ENCODE measurements at places on chromosomes 6 and 20.
A peak's percentile ranks its signal among the peaks of the same experiment; 100 is the strongest.

DNA sequence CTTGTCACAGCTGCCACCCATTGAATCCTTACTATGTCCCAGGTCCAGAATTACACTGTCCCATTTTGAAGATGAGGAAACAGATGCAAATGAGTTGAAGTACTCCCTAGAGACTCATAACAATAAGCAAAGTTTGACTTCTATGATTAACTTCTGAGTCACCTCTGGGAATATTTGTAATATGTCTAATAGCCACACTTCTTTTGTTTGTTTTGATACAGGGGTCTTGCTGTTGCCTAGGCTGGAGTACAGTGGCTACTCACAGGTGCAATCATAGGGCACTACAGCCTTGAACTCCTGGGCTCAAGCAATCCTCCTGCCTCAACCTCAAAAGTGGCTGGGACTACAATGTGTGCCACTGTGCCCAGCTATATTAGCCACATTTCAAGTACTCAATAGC lies 11.4 kb upstream of the SOX12 start:
- DNase-seq, result no peak

DNA sequence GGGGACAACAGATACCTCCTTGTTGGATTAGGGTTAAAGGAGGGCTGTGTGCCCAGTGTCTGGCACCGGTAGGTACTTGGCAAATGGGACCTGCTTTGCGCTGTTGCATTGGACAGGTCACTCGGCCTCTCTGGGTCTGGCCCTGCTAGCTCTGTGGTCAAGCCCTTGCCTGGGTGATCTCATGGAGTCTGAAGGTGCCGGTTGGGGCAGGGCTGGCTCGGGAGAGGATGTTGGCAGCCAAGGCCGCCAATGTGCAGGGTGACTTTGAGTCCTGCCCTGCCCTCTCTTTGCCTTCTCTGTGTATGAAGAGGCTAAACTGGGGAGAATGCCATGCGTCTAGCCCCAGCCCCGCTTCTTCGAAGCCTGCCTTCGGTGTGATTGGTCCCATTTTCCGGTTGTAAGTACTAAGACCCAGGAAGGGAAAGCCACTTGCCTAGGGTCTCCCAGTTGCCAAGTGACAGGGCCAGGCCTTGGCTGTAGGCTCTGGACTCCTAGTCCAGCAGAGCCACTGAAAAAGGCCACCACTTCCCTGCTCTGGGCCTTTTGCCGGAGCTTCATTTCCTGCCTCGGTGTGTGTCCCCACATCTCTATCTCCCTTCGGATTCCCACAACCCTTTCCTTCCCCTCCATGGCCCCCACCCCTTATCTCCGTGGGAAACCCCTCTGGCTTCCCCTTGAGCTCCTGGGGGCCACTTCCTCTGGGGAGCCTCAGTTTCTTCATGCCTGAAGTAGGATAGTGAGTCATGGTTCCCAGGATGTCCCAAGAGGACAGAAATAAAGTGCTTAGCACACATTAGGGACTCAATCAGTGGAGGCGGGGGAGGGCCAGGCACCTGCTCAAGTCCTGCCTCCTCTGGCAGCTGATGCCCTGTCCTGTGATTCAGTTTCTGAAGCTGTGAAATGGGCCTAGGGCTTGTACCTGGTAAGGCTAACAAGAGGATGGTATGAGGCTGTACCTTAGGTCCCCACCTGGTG lies 3.9 kb downstream of the SRC start:
- DNase-seq, result no peak

DNA sequence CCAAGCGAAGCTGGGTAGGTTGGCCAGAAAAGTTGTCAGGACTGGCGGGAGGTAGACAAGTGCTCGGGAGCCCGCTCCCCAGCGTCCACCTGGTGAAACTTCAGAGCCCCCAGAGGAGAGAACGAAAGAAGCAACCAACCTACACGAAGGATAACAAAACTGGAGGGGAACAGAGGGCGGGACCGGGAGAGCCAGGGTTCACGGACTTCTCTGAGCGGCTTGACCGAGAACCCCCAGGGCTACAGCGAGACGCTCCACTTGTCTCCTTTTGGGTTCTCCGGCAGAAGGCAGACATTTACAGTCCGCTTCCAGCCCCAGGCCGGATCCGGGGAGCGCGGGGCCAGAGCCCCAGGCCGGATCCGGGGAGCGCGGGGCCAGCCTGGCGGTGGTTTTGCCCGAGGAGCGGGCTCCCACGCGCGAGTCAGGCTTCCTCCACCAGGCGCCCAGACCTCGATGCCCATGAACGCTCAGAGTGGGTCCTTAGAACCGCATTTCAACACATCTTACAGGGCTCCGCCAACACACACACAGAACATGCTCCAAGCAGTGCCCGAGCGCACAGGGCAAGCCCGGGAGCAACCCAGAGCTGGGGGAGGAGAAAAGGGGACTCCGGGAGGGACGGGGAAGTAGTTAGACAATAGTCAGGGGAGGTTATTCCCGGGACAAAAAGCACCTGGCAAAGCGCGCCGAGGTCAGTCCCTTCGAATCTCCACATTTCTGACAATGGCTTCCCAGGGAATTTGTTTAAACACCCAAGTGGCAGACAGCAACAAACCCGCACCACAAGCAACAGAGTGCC lies 1.1 kb downstream of the PTPRK start:
- DNase-seq, result peak; percentile 40

DNA sequence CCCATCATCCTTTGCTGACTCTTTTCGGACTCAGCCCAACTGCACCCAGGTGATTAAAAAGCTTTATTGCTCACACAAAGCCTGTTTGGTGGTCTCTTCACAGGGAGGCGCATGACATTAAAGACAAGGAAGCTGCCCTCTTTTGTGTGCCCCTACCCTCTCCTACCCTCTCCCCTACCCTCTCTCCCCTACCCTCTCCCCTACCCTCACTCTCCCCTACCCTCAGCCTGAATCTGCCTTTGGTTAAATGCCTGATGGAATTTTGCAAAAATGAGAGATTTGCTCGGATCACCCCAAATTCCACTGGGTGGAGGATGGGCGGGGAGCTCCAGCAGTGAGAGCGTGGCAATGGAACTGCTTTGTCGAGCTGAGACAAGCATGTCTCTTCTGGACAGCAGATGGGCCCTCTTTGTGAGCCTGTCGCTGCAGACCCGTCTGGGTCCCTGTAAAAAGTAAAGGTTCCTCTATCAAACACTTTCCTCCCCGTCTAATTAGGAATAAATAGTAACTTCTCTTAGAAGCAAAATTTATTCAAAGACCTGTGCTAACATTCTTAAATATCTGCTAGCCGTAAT lies 76.4 kb upstream of the MLN start:
- DNase-seq, result no peak

DNA sequence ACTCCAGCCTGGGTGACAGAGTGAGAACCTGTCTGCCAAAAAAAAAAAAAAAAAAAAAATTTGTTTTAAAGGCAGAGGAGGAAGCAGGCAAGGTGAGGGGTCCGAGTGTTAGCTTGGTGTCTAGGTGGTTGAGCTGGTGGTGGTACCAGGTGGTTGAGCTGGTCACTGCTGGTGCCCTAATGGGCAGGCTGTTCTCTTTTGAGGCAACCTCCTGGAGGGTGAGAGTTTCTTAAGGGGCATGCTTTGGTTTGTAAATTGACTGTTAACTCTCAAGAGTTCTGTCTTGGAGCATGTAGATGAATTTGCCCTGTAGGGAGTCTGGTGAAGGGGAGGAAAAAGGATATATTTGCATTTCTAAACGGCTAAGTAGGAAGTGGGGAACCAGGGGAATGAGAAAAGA lies 52.7 kb downstream of the BANF2 start:
- no peak for DNase-seq

- DNase-seq, result no peak
Measured at GRCh38 chr6:88031550-88031949, 16.1 kb upstream of the SPACA1 start.

GRCh38 chr6:119006974-119007373 lies 71.5 kb downstream of the FAM184A start:
- no peak for DNase-seq

DNA sequence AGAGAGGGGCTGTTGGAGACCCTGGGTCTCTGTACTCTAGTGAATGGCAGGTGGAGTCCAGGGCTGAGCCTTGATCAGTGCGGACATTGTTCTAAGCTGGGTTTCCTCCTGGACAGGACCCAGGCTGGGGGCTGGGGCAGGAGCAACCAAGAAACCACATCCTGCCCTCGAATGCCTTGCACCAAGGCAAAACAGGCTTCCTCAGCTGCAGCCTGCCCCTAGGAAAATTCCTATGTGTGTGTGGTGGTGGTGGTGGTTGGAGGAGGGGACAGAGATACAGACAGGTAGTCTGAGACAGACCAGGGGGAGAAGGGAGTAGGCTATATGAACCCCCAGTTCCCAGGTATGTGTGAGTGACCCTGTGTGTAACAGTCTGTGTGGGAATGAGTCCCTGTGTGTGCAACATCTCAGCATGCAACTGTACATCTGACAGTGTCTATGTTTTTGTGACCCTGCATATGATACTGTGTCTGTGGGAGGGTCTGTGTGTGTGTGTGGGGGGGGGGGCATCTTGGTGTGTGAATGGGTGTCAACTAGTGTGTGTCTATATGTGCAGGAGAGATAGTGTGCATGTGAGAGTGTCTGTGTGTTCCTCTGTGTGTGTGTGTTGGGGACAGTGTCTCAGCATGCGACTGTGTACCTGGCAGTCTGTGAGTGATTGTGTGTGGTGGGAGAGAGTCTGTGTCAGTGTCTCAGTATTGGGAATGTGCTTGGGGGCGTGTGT lies 3.0 kb downstream of the GLP1R start:
- no peak for DNase-seq

DNA sequence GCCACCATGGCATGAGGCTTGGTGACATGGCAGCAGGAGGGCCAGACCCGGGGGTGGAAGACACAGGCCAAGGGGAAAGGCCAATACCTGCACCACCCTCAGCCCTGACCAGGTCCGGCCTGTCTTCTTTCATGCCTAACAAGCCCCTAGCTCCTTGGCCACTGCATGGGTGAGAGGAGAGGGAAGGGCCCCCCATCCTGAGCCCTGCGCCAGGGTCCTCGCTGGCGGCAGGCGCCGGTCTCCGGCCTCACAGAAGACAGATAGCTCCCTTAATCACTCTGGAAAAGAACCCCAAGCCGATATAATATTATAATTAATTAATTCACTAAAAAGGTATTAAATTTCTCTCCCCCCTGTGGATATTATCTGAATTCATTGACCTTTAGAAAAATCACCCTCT lies 41.4 kb downstream of the MDFI start:
- DNase-seq, result no peak

GRCh38 chr6:23021487-23021886 lies 452.1 kb downstream of the HDGFL1 start:
- DNase-seq, result no peak

GRCh38 chr20:25535762-25536161 lies 49.6 kb downstream of the NINL start:
- DNase-seq, result no peak

- peak; percentile 93 for DNase-seq
Measured at GRCh38 chr6:35311390-35312075, 13.9 kb downstream of the DEF6 start.

GRCh38 chr20:31716818-31717477 lies 5.7 kb downstream of the BCL2L1 start:
- no peak for DNase-seq

Data from T-helper 2 cell (primary cell).